ENCODE measurements at places on chromosomes 16 and 17.

GRCh38 chr17:73096866-73097265, 4.4 kb upstream of the SLC39A11 start:
- H3K27me3 ChIP-seq: no peaks in the 10 kb centered on the region
- no peaks in the 10 kb centered on the region for H3K36me3 ChIP-seq
- no peak overlapping the region for H3K4me3 ChIP-seq
- no peak overlapping the region for H3K27ac ChIP-seq
- peaks cover 7% of the 10 kb centered on the region for H3K4me1 ChIP-seq

- no peak overlapping the region for H3K4me3 ChIP-seq
- H3K27me3 ChIP-seq: peaks cover 10% of the 10 kb centered on the region
- H3K36me3 ChIP-seq: no peaks in the 10 kb centered on the region
These were observed 2.0 kb downstream of the CLDN6 start for GRCh38 chr16:3015865-3016521.

DNA sequence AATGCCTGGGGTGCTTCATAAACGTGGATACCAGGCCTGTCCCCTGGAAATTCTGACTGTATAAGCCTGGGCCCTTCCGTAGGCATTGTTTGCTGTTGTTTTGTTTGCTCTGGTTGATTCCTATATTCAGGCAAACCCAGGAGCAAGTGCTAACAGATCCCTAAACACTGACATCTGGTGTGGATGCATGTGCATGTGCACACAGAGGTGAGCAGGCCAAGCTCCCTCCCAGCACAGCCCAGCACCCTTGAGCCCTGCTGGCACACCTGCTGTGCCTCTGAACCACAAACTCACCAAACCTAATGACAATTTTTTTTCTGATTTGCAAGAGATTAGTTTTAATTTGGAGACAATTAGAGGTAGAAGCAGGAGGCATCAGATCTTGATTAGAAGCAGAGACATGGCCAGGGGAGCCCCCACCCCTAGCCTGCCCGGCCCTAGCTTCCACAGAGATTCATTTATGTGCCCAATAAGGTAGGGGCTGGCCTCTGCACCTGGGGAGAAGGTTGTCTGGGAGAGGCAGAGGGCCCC, 40.4 kb downstream of the TMEM132E start:
- H3K36me3 ChIP-seq: no peaks in the 10 kb centered on the region
- peaks cover 7% of the 10 kb centered on the region for H3K27me3 ChIP-seq
- DNase-seq: no peak
- no peaks in the 10 kb centered on the region for H3K4me1 ChIP-seq
- no peak overlapping the region for H3K4me3 ChIP-seq

GRCh38 chr17:36493956-36494355, 7.5 kb downstream of the ZNHIT3 start:
- no peaks in the 10 kb centered on the region for H3K4me1 ChIP-seq
- H3K36me3 ChIP-seq: peaks cover 69% of the 10 kb centered on the region
- no peak overlapping the region for H3K27ac ChIP-seq
- no peaks in the 10 kb centered on the region for H3K27me3 ChIP-seq
- DNase-seq: no peak

DNA sequence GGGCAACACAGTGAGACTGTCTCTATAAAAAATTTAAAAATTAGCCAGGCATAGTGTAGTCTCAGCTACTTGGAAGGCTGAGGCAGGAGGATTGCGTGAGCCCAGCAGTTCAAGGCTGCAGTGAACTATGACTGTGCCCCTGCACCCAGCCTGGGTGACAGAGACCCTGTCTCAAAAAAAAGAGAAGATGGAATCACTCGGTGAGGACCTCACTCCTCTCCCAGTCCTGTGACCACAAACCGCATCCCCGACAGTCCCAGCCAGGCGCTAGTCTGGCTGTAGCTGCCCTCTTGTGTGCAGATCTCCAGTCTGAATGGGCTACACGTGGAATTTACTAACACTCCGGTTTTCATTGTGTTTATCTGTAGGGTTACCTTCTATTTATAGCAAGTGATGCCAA, 11.1 kb downstream of the DEXI start:
- DNase-seq: no peak
- H3K4me3 ChIP-seq: no peak overlapping the region
- no peaks in the 10 kb centered on the region for H3K27me3 ChIP-seq
- no peaks in the 10 kb centered on the region for H3K36me3 ChIP-seq

DNA sequence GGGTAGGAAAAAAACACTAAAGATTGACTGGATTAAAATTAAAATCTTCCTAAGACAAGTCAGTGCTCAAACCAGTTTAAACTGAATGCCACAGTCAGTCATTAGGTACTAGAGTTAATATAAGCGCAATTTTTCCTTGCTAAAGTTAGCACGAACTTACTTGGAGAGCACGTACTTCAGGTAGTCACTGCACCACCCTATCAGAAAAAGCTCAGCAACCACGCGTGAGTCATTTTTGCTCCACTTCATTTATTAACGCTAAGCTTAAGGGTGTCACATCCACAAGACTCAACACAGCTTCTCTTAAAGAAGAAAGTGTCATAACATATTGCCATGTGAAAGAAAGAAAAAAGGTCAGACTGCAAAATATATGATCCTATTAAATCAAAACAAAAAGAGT, 53.1 kb downstream of the TEX2 start:
- H3K36me3 ChIP-seq: peaks cover 14% of the 10 kb centered on the region
- DNase-seq: no peak
- no peaks in the 10 kb centered on the region for H3K27me3 ChIP-seq
- no peak overlapping the region for H3K4me3 ChIP-seq
- no peak overlapping the region for H3K27ac ChIP-seq
- no peaks in the 10 kb centered on the region for H3K4me1 ChIP-seq

DNA sequence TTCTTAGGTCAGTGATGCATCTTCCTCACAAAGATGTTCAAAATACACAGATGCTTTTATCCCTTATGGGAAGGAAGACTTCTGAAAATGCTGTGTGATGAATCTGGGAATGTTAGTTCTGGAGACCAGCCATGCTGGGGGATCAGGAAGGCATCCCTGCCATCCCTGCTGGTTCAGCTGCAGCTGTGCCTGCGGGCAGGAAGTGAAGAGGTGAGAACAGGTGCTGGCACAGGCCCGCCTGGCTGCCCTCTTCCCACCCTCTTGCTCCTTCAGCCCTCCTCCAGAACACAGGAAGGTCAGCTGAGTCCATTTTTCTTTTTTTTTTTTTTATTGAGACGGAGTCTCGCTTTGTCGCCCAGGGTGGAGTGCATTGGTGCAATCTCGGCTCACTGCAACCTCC, 15.2 kb downstream of the RAB11FIP3 start:
- no peak overlapping the region for H3K4me3 ChIP-seq
- H3K4me1 ChIP-seq: no peaks in the 10 kb centered on the region
- H3K27ac ChIP-seq: no peak overlapping the region

GRCh38 chr16:87190288-87191230, 126.6 kb downstream of the C16orf95 start:
- H3K4me3 ChIP-seq: no peak overlapping the region
- no peaks in the 10 kb centered on the region for H3K4me1 ChIP-seq
- H3K27me3 ChIP-seq: no peaks in the 10 kb centered on the region
- no peak overlapping the region for H3K27ac ChIP-seq
- no peaks in the 10 kb centered on the region for H3K36me3 ChIP-seq

DNA sequence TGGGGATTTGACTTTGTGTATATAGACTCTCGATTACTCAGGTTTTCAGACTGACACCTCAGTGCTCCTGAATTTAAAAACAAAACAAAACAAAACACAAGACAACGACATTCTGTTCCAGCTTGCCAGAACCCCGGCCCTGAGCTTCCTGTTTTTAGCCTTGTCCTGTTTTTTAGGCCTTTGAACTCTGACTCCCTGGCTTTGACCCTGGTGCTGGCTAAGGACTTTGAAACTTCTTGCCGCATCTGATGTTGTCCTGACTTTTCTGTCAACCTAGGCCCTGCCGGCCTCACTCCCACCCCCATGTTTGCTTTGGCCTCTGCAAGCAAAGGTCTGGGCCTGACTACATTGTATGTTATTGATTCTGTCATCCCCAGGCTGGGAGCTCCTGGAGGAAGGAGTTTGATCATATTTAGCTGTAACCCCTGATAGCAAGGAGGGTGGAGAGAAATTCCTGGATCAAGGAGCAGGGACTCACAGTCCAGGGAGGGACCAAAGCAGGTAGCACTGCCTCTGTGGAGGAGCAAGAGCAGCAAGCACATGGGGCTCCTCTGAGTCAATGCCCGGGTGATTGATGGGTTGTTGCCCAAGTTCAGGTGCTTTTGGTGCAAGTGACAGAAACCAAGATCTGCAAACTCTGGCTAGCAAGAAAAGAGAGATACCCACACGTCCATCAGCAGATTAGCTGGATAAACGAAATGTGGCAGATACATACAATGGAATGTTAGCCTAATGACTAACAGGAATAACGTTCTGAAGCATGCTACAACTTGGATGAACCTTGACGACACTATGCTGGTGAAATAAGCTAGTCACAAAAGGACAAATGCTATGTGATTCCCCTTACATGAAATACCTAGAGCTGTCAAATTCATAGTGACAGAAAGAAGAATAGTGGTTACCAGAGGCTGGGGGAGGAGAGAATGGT, 7.7 kb downstream of the CCL16 start:
- no peak overlapping the region for H3K27ac ChIP-seq
- no peak overlapping the region for H3K4me3 ChIP-seq
- H3K4me1 ChIP-seq: peaks cover 21% of the 10 kb centered on the region
- H3K27me3 ChIP-seq: no peaks in the 10 kb centered on the region
- peak; percentile 63 for DNase-seq

DNA sequence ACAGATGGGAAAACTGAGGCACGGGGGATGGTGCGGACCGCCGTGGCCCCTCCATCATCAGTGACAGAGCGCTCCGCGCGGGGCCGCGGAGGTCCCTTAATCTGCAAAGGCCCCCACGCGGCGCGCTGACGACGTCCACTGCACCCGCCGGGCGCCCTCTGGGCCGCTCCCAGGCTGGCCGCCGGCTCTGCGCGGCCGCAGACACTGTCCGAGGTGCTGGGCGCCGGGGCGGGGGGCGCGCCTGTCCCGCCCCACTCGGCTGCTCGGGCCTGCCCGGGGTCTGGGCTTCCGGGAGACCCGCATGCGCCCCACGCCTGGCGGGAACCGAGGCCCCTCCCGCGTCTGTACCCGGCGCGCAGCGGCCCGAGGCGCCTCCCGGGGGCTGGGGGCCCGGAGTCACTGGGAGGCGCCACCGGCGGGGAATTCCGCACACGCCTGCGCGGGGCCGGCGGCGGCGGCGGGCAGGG, 550 bp upstream of the RNF213 start:
- H3K27me3 ChIP-seq: no peaks in the 10 kb centered on the region
- H3K36me3 ChIP-seq: no peaks in the 10 kb centered on the region
- H3K27ac ChIP-seq: peak overlapping the region; percentile 90
- DNase-seq: peak; percentile 74
- H3K4me3 ChIP-seq: peak overlapping the region; percentile 82

DNA sequence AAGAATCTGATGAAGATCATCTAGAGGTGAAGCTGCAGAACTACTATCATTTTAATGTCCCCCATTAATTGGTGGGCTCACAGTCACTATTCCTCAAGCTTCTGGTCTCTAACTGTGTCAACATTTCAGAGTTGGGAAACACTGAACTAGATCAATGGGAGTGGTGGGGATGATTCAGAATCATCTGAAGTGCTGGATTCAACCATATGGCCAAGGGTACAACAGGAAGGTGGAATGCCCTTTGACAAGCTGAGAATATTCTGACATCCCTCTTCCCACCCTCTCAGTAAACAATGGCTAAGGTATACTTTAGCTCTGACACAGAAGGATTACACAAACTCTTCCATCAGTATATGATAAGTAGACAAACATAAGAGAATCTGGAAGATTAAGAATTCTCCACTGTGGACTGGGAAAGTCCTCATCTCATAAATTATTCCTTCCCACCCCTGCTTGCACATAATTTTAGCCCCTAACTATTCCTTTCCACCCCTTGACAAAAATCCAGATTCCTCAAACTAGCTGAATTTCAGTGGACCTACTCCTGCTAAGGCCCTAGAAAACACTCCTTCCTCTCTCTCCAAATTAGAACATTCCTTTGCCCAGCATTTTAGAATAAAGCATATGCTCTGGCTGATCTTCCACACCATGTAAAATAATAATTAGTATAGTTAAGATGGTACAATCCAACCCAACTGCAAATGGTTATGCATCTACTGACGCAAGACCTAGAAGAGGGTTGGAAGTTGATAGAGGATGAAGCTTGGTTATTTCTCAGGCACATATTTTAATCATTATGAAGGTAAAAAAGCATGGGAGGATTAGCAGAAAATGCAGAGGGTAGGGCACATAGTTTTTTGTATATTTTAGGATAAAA, 16.3 kb upstream of the RFFL start:
- no peak overlapping the region for H3K27ac ChIP-seq
- no peaks in the 10 kb centered on the region for H3K27me3 ChIP-seq
- DNase-seq: no peak
- no peak overlapping the region for H3K4me3 ChIP-seq

DNA sequence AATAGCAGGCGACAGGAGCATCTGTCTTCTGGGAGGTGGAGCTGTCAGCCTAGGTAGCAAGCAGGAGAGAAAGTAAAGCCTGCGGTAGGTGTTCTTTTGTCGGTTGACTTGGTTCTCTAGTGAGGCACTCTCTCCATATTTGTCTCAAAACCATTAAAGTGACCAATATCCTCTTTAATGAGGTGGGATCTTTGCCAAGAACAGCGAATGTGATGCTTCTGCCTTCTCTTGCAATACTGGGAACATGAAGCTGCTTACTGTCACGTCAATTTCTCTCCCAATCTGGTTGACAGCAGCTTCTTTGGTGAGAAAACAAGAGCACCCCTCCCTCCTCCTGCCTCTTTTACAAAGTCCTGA, 176.7 kb downstream of the ABCC12 start:
- no peak for DNase-seq
- H3K4me1 ChIP-seq: no peaks in the 10 kb centered on the region
- H3K27ac ChIP-seq: no peak overlapping the region
- no peaks in the 10 kb centered on the region for H3K27me3 ChIP-seq
- H3K4me3 ChIP-seq: no peak overlapping the region
- H3K36me3 ChIP-seq: no peaks in the 10 kb centered on the region

DNA sequence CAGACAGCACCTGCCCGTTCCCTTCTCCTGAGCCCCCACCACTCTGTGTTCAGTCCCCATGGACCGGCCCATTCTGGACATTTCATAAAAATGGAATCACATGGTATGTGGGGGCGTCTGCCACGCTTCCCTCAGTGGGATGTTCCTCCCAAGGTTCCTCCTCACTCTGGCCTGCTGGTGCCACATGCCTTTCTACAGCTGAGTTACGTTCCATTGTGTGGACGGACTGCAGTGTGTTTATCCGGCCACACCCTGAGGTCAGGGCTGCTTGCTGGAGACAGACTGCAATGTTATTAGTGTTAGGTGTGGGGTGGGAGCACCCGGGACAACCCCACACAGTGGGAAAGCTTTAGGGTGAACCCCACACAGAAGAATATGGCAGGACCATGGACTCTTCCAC, 5.9 kb upstream of the AATK start:
- H3K27ac ChIP-seq: no peak overlapping the region
- H3K36me3 ChIP-seq: no peaks in the 10 kb centered on the region
- no peaks in the 10 kb centered on the region for H3K27me3 ChIP-seq
- DNase-seq: no peak
- no peak overlapping the region for H3K4me3 ChIP-seq

DNA sequence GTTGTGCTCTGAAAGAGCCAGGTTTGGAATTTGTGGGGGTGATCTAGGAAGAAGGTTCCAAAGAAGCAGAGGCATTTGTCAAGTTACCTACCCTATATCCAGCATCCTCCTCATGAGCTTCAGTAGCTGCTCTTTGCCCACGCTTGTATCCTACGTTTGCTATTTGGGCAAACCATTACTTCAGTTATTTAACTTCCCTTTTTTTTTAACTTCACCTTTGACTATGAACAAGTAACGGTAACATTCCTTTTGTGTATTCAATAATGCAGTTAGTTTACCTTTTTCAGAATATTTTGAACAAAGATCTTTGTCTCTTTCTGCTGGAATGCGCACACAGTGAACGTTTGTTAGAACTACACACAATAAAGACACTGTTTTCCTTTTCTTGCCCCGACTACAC, 41.5 kb downstream of the CYB5B start:
- no peak for DNase-seq
- H3K36me3 ChIP-seq: no peaks in the 10 kb centered on the region
- peaks cover 9% of the 10 kb centered on the region for H3K4me1 ChIP-seq
- no peak overlapping the region for H3K27ac ChIP-seq

Measured in adrenal gland (tissue), 19 donors.